ENCODE measurements at places on chromosomes 2 and 18. TPM values are rescaled to one million over a fixed set of nuclear protein-coding genes. Genes with fewer than 3 reads are reported as not detected.

GRCh38 chr2:55811048-55811447, 112.5 kb downstream of the EFEMP1 start:
- no peak for DNase-seq
- no peaks in the 10 kb centered on the region for H3K4me1 ChIP-seq
- no peak overlapping the region for H3K4me3 ChIP-seq
- peaks cover 4% of the 10 kb centered on the region for H3K27me3 ChIP-seq

GRCh38 chr2:26696351-26696816, 3.9 kb downstream of the KCNK3 start:
- no peak overlapping the region for H3K4me3 ChIP-seq
- H3K4me1 ChIP-seq: no peaks in the 10 kb centered on the region
- no peaks in the 10 kb centered on the region for H3K36me3 ChIP-seq
- H3K27me3 ChIP-seq: peaks cover 39% of the 10 kb centered on the region
- H3K27ac ChIP-seq: no peak overlapping the region

ASB18 gene
- not detected for total RNA-seq

SLC5A7 gene
- not detected for total RNA-seq

DNA sequence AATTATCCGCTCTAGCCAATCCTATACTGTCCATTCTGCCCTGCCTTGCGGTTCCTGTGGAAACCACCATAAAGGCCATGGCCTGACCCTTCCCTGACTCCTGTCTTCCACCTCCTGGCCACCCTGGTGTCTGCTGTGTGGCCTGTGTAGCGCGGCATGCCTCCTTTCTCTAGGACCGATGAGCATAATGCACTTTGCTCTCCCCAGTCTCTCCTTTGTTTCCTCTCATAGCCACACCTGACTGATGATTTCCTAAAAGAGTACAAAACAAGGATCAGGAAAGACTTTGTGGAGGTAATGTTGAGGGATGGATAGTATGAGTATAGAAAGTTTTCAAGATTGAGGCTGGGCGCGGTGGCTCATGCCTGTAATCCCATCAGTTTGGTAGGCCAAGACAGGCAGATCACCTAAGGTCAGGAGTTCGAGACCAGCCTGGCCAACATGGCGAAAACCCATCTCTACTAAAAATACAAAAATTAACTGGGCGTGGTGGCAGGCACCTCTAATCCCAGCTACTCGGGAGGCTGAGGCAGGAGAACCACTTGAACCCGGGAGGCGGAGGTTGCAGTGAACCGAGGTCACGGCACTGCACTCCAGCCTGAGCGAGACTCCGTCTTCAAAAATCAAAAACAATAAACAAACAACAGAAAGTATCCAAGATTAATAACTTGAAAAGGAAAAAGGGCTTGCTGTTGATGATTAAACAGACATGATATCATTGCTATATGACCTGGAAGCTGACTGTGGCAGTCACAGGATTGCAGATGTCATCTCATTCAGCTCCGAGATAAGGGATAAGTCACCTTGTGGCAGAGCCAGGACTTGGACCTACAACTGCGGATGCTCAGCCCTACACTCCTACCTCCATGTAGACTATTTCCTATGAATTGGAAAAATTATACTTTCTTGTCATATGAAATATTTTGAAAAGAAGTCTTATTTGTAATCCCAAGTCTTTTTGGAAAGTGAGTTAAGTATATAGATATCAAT, 16.6 kb downstream of the SOWAHC start:
- peaks cover 7% of the 10 kb centered on the region for H3K4me1 ChIP-seq
- no peaks in the 10 kb centered on the region for H3K27me3 ChIP-seq
- no peak overlapping the region for H3K4me3 ChIP-seq

All from activated T-helper 1 cell treated with anti-CD3 and anti-CD28 coated beads, Interleukin-12 subunit alpha, Interleukin-12 subunit beta, Interleukin-2, Interleukin-4 antibody, amounts not matched to agents 30 ng/mL and 10 ng/mL and 1 ng/mL, durations not matched to agents 14 hours and 24 hours and 36 hours (primary cell).